RPMI7951 (cell line): ENCODE measurements at places on chromosomes 11 and 22.

DNA sequence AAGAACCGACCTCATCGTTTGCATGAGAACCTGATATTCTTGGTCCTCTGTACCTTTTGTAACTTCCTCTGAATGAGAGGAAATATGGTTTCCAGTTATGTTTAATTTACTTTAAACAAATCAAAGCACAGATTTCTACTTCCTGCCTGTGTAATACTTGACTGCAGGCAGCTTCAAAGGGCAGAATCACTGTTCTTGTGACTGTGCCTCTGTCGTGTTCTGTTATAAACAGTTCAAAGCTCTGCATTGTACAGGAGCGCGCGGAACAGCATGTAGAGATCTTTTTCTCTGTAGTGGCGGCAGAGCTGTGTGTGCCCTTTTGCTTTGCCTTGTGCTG lies 73.2 kb upstream of the CLDN5 start:
- DNase-seq: no peak

DNA sequence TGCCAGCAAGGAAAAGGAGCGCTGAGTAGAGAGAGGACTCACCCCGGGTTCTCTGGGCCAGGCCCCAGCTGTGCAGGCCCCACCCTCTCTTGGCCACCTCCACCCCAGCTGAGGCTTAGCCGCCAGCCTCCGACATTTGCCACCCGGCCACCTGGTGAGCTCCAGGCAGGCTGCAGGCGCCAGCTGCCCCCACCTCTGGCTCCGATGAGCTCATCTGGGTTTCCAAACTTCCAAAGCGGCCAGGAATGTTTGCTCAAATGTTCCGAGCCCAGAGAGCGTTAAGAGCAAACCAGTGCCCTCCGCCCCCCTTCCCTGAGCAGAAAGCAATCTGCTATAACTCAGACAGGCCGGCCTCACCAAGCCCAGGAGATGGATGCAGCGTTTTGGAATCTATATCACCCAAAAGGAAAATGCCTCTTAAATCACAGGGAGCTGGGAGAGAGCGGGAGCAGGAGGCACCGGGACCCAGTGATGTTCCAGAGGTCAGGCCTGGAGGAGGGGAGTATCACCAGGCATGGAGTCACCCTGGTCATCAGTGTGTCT lies 9.1 kb upstream of the MN1 start:
- DNase-seq: no peak

GRCh38 chr11:127454856-127455255 lies 454.3 kb upstream of the KIRREL3 start:
- DNase-seq: no peak

- no peak for DNase-seq
These were observed 24.4 kb downstream of the SYNGR1 start for GRCh38 chr22:39374191-39374590.

DNA sequence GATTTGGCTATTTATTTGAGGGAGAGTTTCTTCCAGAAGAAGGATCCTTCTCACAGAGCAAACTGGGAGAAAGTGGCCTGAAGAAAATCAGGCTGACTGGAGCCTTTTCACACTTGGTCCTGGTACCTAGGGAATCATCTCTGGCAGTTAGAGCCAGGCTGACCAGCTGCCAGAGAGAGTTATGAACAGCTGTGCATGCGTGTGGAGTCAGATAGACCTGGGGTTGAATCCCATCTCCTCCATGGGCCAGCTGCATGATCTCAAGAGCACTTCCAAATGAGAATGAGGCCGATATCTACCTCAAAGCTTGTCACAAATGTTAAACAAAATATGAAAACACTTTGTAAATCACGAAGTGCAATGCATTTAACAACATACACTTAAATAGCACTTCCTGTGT lies 390.0 kb downstream of the TENM4 start:
- DNase-seq: peak; percentile 35

DNA sequence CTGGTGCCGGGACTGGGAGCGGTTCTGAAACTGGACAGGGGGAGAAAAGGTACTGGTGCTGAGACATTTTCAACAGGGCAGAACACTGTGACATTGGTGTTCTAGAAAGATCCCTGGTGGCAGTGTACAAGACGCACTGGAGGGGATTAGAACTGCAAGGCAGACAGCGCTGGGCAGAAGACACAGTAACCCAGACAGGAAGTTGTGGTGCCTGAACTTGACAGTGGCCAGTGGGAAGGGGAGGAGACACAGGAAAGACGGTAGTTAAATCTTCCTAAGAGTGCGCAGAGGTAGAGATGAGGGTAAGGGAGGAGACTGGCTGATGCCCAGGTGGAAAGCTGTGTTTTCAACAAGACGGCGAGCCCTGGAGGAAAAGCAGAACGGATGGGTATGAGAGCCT lies 24.5 kb downstream of the FAM227A start:
- DNase-seq: no peak

DNA sequence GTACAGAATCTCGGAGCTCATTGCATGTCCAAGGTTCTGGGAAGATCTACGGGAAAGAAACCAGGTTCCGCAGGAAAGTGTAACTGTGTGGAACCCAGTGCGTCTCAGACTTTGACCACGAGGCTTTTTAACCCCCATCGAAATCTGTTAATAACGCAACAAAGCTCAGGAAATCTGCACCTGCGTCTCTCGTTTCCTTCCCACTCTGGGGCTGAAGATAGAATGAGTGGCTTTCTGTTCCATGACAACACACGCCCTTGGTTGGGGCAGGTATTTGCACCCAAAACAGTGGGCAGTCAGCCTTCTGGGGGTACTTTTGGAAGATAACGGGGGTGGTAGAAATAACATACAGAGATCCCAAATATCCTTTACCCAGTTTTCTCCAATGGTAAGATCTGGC lies 38.5 kb downstream of the ISX start:
- DNase-seq: no peak

DNA sequence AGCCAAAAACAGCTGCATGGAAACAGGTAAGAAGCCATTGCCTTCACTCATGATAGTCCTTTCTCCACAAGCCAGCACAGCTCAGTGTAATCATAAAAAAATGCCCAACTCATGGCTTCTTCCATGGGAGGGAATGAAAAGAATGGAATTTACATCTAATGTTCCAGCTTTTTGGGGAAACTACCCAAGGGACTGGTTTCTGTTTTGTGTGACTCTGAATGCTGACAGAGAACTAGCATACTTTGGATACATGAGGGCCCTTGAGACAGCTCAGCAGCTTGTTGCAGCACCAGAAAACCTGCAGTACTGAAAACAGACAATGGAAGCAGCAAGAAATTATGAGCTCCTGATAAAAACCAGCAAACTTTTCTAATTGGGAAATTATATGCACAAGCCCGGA lies 24.2 kb upstream of the HORMAD2 start:
- DNase-seq: no peak

GRCh38 chr22:17272511-17272991 lies 53.3 kb upstream of the ADA2 start:
- no peak for DNase-seq

- DNase-seq: no peak
These were observed 45.2 kb upstream of the ADSL start for GRCh38 chr22:40300884-40301672.

GRCh38 chr11:117646411-117646810 lies 150.6 kb downstream of the DSCAML1 start:
- no peak for DNase-seq

DNA sequence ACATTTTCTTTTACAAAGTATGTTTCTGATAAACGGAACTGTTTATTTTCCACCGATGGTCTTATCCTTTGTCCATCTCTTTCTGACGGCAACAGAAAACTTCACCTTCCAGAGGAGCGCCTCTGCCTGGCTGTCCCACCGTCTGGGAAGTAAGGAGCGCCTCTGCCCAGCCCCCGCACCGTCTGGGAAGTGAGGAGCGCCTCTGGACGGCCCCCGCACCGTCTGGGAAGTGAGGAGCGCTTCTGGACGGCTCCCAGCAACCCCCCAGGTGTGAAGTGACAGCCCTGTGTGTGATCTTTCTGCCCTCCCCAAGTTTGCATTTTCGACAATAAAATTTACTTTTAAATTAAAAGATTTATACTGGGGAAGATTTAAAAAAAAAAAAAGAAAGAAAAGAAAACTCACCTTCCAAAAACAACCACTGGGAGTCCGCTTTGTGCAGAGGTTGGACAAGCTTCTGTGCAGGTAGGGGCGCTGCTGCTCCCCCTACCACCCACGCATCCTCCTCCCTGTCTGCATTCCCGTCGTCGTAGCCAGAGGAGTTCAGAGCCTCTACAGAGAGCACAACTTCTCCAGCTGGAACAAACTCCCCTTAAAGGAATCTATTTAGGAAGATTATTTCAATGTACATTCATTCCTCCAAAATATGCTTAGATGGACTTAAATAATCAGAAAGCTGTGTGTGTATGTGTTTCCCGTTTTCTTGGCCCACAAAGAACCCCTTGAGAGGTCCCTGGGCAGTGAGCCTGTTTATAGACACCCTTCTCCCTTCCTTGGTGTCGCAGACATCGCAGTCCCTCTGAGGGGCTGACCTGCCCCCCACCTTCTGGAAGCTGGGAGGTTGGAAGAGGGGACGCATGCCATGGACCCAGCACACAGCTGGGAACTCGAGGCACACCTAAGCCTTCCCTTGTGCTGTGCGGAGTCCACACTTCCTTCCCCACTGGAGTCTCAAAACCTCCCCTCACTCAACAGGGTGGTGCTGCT lies 849 bp upstream of the APOBEC3B start:
- DNase-seq: peak; percentile 10

- no peak for DNase-seq
These were observed 149.4 kb downstream of the FEZ1 start for GRCh38 chr11:125346565-125347260.

DNA sequence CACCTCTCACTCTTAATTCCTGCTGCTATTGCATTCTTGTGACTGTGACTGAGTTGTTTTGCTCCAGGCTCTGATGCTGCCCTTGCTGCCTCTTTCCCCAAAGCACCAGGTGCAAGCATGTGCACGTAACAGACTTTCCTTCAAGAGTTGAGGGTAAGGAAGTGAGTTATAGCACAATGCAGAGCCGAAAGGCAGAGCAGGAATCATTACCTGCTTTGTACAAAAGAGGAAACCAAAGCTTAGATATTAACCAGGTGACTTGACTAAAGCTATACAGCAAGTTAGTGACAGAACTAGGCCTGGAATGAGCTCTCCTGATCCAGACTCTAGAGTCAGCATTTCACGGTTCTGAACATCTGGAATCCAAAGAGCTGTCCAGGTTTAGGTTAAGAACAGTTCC lies 33.6 kb downstream of the NEU3 start:
- DNase-seq: no peak

GRCh38 chr22:49086181-49086580 lies 741.5 kb downstream of the BRD1 start:
- DNase-seq: no peak

GRCh38 chr22:42688241-42689211 lies 32.1 kb downstream of the A4GALT start:
- DNase-seq: peak; percentile 93

- DNase-seq: no peak
These were observed 122.6 kb downstream of the ABTB2 start for GRCh38 chr11:34235189-34235588.

DNA sequence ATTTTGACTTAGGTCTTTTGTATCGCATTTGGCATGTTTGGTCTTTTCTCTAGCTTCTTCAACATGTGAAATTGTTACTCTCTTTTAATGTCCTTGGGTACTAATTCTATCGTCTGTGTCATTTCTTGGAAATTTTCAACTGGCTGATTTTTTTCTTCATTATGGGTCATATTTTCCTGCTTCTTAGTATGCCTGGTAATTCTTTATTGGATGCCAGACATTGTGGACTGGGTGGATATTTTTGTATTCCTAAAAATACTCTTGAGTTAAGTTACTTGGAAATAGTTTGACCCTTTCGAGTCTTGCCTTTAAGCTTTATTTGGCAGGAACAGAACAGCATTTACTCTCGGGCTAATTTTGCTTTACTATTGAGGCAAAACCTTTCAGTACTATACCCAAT lies 140.1 kb downstream of the ETS1 start:
- DNase-seq: no peak

DNA sequence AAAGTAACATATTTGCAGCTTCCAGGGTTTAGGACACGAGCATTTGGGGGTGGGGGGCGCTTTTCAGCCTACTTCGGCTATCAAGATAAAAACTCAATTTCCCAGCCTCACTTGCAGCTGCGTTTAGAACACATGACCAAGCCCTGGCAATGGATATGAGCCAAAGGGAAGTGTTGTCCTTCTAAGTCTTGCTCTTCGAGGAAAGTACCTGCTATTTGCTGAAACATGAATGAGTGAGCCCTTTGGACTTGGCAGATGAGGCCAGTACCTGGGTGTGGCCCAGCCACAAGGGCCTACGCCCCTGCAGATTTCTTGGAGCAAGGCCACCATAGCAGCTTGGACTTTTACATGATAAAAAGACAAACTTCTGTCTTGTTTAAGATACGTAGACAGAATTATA lies 60.2 kb upstream of the SORL1 start:
- DNase-seq: peak; percentile 13

GRCh38 chr22:23094695-23095681 lies 24.7 kb downstream of the GNAZ start:
- DNase-seq: no peak

- peak; percentile 57 for DNase-seq
These were observed 76.8 kb upstream of the CREB3L1 start for GRCh38 chr11:46200537-46201281.

GRCh38 chr11:66183494-66184048 lies 84.9 kb upstream of the RAB1B start:
- peak; percentile 20 for DNase-seq

GRCh38 chr11:9747828-9748227 lies 84.0 kb downstream of the SWAP70 start:
- DNase-seq: no peak

DNA sequence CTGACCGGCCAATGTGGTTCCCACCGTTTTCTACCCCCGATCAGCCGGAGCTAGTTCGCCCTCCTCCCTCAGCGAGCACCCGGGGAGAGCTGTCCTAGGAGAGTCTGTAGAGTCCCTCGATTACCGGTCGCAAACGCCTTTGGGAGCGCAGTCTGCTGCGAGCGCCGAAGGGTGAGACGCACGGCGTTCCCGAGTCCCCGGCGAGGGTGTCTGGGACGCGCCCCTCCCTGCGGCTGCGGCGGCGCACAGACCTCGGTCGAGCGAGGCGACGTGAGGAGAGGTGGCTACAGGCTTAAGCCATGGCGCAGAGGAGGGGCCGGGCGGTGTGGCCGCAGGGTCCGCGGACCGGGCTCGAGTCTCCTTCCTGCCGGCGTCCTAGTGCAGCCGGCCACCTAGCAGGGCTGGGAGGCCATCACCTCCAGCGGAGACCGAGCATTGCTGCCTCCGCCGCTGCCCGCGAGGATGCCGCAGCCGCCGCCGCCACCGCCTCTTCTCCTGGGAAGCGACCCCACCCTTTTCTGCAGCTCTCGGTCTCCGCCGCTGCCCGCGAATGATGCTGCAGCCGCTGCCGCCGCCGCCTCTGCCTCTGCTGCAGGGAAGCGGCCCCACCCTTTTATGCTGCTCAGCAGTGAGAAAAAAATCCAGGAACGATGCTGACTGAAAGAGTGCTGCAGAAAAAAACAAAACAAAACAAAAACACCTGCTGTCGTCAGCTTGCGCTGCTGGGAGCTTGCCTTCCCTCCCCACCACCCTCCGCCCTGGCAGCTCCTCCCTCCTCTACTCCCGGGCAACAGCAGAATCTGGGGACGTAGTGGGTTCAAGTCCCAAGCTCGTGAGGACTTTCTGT lies at the start of gene MAP6:
Gene MAP6 (minus strand): TSS at position 588 of the 847 bp plus-strand sequence. CDS start 669 bp downstream, outside the sequence.
- DNase-seq: peak; percentile 17

DNA sequence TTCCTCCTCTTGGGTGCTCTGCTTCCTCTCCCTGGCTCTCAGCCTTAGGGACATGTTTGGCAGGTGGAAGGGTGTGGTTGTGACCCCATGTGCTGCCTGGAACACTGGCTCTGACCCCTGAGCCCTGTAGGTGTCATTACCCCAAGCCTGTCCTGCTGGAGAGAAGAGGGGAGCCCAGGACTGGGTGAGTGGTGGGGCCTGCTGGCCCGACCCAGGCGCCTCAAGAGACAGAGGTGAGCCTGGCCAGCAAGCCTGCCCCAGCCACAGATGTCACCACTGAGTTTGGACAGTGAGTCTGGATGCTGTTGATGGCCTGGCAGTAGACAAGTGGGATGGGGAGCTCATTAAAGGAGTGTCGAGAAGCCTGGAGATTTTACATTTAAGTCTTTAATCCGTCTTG lies 1112.2 kb downstream of the BRD1 start:
- no peak for DNase-seq
